ENCODE measurements at places on chromosomes 5 and 9.

- DNase-seq: no peak
Measured at GRCh38 chr5:73974871-73975360, 348.9 kb downstream of the ARHGEF28 start.

DNA sequence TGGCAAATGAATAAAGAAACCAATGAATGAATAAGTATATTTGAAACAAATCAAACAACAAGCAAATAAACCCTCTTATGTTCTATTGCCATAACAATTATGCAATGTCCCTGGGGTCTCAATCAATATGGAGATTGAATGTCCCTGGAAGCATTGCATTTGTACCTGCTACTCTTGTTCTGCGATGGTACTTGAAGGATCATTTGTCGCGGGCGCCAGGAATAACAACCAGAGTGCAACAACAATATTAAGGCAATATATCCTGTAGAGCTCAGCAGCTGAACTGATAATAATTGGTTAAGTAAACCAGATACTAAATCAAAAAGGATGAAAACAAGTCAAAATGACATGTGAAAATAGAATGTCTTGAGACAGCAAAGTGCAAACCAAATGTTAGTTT, 1001.9 kb upstream of the NUDT12 start:
- DNase-seq: no peak

DNA sequence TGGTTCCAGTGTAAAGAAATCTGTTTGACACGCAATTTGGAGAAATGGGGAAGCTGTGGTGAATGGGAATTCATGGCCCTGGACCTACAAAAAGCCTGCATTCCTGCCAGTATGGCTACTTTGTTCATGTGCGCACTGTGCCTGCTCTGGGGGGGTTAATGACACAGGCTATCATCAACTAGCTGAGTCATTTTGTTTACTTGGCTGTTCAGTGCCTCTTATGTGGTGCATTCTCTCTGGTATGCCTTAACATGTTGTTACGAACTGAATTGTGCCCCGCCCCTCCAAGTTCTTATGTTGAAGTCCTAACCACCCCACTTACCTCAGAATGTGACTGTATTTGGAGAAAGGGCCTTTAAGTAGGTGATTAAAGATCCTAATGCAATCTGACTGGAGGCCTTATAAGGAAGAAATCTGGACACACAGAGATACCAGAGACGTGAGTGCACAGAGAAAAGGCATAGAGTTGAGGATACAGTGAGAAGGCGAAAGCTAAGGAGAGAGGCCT, 20.4 kb upstream of the UBAP1 start:
- no peak for DNase-seq

GRCh38 chr5:178818094-178818493, 41.7 kb upstream of the ZNF354B start:
- no peak for DNase-seq

GRCh38 chr5:173890195-173890991, 2.2 kb downstream of the CPEB4 start:
- DNase-seq: no peak

- DNase-seq: no peak
Measured at GRCh38 chr9:36315283-36315682, 57.0 kb upstream of the GNE start.

DNA sequence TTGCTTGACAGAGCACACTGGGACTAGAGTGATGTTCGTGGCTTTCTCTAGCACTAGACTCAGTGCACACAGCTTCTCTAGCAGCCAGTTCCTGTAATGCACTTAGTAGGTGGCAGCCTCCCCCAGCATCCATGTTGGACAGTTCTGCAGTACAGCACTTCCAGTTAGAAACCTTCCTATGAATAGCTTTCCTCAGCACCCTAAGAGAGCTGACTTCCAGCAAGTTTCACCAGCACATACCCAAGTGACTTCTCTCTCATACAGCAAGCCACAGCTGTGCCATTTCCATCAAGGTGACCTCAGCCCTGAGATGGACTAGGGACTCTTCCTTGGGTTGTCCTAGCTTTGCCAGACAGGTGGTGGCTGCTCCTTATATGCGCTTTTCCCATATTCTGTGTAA, 60.4 kb downstream of the PJA2 start:
- no peak for DNase-seq

GRCh38 chr5:14503017-14503680, 78.4 kb upstream of the OTULINL start:
- DNase-seq: no peak

DNA sequence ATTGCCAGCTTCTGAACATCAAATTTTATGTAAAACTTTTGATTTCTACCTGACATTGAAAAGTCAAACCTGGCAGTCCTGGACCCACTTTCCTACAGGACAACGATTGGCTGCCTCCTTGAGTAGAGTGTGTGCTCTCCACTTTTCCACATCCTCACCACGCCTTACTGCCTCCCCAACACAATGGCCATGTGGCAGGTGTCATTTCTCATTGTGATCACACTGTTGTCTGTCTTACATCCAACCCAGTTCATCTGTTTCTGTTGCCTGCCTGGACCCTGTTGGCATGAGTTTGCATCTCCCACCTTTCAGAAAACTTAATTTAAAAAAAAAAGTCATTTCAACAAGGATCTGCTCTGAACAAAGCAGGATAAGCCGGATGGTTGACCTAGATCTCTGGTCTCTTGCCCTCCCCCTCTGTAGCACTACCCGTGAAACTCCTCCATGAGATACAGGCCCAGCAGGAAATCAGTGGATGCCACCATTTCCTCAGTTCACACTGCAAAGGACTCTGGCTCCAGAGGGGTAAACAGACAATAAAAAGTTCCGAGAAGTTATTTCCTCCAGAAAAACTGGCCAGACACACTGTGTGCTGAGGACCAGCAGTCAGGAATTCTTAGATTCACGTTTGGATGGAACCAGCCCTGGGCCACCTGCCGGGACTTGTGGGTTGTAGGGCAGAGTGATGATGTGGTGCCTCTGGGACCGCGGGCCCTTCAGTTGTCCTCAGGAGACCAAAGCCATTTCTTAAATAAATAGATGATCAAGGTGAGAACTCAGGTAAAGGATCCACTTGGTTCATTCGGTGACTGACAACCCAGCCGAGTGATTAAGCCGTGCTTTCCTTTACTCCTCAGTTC, 48.6 kb downstream of the AMBP start:
- no peak for DNase-seq

DNA sequence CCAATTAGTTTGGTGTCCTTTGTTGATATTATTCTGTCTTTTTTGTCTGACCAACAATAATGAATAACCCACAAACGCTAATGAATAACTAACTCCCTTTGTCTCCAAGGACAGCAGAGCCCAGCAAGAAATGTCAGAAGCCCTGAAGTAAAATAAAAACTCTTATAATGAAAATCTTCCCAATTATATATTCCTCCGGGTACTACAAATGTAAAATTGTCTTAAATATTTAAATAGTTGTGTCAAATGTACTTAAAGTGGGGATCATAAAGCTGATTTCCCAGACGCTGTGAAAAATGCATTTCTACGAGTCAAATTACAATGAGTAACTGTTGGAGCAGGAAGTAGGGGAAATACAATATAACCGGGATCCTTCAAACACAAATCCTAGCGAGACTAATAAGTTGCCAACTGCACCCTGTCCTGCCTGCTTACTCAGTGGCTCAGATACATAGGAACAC, 22.3 kb downstream of the GLIS3 start:
- no peak for DNase-seq

DNA sequence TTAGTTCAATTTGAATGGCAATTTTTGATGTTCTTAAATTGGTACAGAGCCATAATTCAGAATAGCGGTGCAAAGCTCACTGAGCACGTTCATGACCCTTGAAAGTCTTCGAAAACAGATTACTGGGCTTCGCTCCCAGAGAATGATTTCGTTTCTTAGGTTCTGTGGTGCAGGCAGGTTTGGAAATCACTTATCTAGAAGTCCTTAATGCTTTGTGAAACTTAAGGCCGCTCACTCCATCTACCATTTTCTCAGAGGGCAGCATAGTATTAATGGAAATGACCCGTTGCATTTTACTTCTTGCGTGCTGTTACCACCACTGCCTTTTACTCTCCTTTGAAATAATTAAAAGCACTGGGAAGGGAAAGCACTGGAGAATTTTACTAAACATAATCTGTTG, 2.9 kb upstream of the MAT2B start:
- DNase-seq: no peak

- DNase-seq: no peak
Measured at GRCh38 chr9:113793558-113793957, 82.6 kb upstream of the ZNF618 start.

DNA sequence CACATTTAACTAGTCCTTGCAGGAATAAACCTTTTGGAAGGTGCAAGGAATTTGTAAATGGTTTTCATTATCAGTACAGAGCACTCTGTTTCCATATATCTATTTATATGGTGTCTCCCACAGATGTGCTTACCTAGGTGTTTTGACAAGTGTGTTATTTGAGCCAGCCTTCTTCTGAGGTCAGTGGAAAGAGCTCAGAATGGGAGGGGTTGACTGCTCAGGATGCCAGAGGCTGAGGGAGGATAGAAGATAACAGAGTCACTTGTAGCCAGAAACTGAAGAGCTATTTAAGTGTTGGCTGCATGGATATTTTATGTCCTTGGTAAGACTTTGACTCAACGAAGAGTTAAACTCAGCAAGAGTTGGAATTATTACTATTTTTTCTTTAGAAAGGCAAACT, 5.0 kb downstream of the CMYA5 start:
- DNase-seq: no peak

DNA sequence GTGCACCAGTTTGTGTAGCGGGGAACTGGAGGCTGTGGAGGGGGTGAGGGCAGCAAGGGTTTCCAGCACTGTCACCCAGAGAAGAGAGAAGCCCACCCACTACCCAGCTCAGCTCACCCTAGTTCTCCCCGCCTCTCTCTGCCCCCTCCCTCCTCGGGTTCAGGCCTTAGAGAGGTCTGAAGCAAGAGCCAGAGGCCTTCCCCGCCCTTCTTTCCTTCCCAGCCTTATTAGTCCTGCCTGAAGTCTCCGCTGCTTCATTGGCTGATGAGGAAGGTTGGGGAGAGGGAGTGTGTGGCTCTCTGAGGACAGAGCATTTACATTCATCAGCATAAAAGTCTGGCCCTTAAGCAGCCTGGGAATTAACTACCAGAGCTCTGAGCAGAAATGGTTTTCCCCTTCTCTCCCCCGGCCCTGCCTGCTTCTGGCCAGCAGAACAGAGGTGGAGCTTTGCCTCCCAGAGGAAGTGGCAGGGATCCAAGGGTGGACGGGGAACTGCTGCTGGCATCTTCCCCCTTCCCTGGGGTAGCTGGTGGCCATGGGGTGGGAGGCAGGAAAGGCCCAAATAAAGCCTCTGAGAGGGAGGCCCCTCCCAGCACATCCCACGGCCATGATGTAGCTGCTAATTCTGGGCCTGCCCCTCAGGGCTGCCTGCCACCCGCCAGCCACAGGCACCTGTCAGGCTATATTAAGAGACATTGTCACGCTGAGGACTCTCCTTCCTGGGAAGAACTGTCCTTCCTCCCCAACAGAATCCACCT, 4.1 kb downstream of the DNAJB5 start:
- DNase-seq: no peak

DNA sequence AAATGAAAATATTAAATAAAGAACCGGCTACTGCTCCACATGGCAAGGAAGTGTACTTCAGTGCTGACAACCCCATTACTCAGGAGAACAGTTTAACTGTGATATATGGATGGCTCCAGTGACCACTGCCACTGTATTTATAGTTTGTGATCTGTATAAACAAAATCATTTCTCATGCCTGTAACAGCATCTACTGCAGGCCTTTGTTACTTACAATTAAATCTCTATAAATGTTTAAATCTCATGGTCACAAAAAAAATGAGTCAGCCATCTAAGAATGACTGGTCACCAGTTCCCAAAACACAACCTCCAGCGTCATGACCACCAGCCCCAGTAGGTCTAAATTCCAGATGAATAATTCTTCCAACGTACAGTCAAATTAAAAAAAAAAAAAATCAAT, 24.6 kb downstream of the SERINC5 start:
- no peak for DNase-seq

GRCh38 chr5:56175488-56175887, 57.6 kb downstream of the ANKRD55 start:
- no peak for DNase-seq

DNA sequence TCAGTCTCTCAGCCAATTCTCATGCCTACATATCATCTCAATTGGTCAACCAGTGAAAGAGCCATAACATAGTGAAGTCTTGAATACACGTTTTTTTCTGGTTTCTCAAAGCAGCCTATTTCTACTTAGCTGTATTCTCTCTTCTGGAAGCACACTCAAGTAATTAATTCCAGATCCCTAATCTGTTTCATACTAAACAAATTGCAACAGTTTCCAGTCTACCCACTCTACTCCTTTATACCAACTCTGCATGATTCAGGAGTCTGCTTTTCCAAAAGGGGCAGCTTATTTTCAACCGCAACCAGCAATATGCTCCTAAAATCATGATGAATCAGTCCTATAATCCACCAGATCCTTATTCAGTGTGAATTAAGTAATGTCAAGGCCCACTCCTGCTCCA, 211.7 kb downstream of the TLE1 start:
- no peak for DNase-seq

GRCh38 chr9:545480-545879, 296.0 kb upstream of the DMRT1 start:
- no peak for DNase-seq

- no peak for DNase-seq
Measured at GRCh38 chr5:147160902-147161700, 73.7 kb upstream of the STK32A start.
